ENCODE measurements at places on chromosomes 1 and 21.
A peak's percentile ranks its signal among the peaks of the same experiment; 100 is the strongest.

GRCh38 chr1:244353551-244354091, 98.1 kb downstream of the ADSS2 start:
- DNase-seq: peak; percentile 98

DNA sequence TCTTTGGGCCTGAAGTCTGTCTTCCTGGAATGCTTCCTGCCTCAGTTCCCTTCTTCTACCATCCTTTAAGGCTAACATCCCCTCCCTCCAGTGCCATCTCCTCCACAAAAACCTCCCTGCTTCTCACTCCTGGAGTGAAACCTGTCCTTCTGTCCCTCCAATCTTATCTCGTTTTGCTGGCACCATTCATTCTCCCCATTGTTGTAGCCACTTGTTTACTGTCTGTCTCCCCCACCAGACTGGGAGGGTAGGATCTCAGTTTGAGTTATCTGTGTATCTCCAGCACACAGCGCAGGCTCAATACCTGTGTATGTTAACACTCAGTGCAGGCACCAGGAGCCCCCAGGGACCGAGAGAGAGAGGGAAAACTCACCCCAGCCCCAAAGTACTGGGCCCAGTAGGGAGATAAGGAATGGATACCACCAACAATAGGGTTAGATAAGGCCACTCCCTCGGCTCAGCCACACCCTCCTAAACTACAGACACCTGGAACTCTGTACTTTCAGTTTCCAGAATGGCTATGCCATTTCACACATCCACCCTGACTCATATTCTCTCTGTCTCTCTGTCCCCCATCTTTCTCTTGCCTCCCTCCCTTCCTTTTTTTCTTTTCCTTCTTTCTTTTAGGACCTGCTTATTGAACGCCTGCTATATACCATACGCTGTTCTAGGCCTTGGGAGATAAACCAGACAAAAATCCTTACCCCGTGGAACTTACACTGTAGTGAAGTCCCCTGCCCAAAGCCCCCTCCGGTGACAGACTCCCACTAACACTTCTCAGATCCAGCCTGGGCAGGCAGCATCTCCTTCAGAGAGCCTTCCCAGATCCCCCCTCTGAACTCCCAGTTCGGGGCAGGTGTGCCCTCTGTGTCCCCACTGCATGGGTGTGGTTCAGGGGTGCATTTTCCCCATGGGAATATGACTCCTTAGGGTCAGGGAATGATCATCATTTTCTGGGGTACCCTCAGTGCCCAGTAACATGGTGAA, 3.3 kb upstream of the SSBP3 start:
- DNase-seq: no peak

DNA sequence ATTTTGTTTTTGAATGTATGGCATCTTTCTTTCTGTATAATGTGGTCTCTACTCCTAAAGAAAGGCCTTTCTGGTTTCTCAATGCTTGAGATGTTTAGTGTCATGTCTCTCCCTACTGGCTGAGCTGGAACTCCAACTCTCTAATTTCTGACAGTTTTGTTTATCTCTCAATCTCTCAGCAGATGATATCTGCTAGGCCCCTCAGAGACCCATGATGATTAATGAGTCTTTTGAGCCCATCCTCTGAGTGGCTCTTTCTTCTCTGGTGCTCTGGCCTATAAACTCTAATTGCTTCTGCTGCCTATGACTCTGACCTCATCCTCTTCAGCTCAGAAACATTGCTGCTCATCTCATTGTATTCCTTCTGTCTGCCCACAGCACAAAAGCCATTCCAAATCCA, 46.6 kb downstream of the CRB1 start:
- no peak for DNase-seq

DNA sequence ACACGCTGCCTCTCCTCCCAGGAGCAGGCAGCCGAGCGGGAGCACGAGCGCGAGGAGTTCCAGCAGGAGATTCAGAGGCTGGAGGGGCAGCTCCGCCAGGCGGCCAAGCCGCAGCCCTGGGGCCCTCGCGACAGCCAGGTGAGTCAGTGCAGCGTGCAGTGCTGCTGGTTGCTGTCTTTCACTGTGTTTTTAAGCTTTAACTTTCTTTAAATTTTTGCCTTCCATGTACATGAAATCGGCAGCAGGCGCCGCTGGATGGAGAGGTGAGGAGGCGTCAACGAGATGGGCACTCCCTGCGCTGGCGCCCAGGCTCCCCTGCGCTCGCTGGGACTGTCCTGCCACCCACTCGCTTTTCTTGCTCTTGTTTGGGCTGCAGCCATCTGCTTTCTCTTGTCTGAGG, 60.7 kb upstream of the DIP2A start:
- no peak for DNase-seq

GRCh38 chr1:30912224-30912623, 3.7 kb upstream of the SDC3 start:
- DNase-seq: no peak

DNA sequence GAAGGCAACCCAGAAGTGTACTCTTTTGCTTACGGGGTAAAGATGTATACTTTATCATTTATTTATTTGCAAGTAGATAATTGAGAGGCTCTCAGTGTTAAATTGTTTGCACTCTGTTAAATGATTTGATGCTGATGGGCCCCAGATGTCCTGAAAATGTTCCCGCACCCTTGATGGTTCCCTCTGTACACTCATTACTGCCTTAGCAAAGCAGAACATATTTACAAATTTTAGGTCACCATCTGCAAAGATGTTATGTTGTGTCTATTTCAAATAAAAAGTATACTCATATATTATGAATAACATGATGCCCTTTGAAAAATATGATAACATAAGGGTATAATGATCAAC, 240.5 kb upstream of the SNX7 start:
- DNase-seq: no peak

- no peak for DNase-seq
These were observed 55.9 kb downstream of the LEPR start for GRCh38 chr1:65476327-65476726.

GRCh38 chr1:219813294-219813693, 115.1 kb downstream of the SLC30A10 start:
- DNase-seq: no peak

GRCh38 chr1:112478314-112478713, 30.5 kb upstream of the WNT2B start:
- no peak for DNase-seq

GRCh38 chr1:74427681-74428080, 84.7 kb downstream of the LRRC53 start:
- DNase-seq: no peak

DNA sequence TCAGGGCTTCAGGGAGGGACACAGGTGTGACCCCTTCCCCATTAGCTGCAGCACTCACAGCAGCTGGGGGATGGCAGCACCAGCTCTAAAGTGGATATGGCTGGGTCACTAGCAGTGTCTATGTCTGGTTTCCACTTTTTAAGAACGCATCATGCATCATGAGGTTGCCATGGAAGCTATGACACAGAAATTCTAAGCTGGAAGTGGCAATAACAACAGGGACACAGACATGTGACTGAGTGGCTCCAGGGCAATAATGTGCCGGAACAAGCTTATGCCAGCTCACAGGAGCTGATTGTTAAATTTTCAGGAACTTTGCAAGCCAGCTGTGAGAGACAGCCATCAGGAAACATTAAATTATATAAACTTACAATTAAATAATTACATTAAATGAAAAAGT, 51.2 kb upstream of the NFASC start:
- DNase-seq: no peak

DNA sequence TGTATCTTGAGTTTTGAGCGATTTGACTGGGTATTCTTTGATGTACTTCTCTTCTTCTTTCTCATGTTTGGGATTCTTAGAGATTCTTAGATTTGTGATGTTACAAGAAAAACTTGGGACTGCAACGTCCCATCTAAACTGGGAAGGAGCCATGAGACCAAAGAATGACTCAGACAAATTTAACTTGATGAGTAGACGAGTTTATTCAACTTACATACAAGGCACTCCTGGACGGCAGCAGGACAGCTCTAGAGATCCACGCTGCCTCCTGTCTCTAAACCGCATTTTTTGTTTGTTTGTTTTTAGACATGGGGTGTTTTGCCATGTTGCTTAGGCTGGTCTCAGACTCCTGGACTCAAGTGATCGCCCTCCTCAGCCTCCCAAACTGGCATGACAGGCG, 137.1 kb downstream of the PIK3R3 start:
- no peak for DNase-seq
